CD8-positive, alpha-beta memory T cell (primary cell): ENCODE measurements at places on chromosomes 6 and 20.

DNA sequence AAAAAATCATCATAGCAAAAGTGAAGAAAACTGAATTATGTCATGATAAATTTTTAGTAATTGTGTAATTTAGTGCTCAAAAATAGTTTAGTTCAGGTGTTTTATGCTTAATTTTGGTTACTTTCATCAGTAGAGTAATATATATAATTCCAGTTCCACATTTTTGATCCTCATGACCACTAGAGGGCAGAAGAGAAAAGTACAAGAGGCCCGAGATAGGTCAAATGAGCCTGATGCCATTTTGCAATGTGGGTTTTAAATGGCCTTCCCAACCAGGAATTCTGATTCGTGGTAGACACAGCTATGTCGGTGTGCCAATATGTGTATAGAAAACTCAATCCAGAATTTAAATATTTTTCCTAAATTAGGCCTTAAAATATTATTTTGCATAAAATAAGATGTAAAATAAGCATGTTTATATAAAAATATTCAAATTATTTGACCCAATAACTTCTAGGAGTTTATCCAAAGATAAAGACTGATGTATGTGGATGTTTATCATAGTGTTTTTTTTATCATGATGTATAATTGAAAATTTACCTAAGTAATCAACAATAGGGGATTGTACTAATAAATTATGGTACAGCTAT lies 159.7 kb upstream of the RPS6KA2 start:
- DNase-seq, result peak; percentile 49

GRCh38 chr20:57243480-57244220 lies 22.8 kb downstream of the BMP7 start:
- no peak for DNase-seq

DNA sequence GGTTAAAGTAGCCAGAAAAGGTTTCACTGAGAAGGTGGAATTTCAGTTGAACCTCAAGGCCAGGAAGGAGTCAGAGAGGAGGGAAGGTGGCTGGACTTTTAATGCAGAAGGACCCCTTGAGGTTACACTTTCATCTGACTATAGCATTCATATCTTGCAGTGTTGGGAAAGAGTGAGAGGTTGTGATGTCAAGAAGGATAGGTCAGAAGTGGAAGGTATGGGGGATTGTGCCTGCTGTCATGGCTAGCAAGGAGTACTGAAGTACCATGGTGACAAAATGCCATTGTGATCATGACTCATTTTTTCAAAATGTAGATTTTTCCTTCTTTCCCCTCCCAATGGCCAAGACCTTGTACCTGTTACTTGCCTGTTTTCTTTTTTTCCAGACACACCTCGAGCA lies 5.2 kb upstream of the BACH2 start:
- no peak for DNase-seq

DNA sequence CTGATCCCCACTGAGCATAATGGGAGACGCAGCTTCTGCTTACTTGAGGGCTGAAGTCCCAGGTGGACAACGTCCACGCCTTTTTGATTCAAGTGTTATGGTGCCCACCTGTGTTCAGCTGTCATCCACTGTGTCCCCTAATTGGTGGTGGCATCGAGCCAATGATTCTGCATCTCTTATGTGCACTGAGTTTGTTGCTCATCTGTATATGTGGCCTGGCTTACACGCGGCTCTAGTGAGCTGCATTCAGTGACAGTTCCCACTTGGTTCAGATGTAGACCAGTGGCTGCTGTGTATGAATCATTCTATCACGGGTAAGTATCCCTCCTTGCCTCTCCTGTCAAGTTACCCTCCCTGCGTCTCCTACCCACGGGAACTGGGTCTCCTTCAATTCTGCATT lies 131.2 kb upstream of the CLDN20 start:
- no peak for DNase-seq

DNA sequence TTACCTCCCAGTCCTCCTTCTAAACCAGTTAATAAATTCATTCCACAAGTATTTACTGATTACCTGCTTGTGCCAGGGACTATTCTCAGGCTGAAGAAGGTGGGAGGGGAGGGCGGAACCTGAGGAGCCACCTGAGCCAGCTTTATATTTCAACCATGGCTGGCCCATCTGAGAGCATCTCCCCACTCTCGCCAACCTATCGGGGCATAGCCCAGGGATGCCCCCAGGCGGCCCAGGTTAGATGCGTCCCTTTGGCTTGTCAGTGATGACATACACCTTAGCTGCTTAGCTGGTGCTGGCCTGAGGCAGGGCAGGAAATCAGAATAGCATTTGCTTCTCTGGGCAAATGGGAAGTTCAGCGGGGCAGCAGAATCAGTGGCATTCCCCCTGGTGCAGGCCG lies 4.9 kb upstream of the AAR2 start:
- DNase-seq, result no peak

DNA sequence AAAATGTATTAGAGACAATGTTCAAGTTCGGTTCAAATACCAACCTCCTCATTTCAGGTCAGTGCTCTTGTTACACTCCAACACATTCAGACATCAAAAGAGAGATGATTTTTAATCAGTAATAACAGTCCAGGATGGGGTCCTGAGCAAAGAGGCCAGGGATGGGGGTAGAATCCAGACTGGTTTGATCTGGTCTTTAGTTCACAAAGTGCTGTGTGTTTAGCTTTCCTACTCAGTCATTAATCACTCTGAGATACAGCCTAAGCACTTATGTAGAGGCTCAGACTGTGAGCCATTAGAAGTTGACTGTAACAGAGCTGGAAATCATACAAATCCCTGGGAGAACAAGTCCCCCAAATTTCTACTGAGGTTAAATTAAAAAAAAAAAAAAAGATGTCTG lies 241.6 kb downstream of the PTPRK start:
- no peak for DNase-seq

GRCh38 chr20:17589161-17589834 lies 19.4 kb downstream of the DSTN start:
- DNase-seq, result no peak
